Type B pancreatic cell (in vitro differentiated cells): ENCODE measurements at places on chromosomes 7 and 10.
A peak's percentile ranks its signal among the peaks of the same experiment; 100 is the strongest.

DNA sequence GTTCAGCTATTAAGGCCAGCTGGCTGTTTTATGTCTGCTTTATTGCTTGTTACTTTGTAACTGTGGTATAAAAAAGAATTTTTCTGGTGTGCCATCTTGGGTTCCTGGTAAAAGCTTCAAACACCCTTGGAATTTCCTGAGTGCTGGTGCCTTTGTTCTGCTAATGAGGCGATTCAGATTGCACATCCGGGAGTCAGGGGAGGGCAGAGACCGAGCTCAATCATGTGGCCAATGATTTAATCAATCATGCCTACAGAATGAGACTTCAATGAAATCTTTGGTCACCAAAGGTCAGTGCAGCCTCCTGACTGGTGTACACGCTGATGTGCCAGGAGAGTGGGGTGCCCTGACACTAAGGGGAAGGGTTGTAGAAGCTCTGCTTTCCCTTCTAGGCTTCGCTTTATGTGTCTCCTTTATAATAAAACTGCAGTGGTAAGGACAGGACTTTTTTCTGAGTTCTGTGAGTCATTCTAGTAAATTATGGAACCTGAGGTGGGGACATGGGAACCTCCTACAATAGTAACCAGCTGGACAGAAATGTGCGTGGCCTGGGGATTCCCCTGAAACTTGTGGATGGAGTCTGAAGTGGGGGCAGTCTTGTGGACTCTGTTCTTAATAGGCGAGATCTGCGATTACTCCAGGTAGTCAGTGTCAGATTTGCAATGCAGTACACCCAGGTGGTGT is 69.4 kb upstream of the OGDHL start:
- DNase-seq, result no peak

DNA sequence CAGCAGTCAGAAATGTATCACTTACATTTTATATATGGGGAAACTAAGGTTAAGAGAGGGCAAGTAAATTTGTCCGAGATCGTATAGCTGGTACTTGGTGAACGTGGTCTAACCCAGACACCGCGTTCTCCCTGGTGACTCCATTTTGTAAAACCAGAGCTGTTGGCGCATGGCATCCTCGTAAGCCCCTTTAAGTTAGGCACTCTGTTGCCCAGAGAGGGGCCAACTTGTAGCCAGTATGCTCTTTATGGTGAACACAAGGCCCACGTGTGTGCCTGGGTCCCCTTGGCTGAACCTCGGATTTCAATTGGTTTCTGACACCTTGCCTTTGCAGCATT is 39.7 kb upstream of the ZNF518A start:
- no peak for DNase-seq

DNA sequence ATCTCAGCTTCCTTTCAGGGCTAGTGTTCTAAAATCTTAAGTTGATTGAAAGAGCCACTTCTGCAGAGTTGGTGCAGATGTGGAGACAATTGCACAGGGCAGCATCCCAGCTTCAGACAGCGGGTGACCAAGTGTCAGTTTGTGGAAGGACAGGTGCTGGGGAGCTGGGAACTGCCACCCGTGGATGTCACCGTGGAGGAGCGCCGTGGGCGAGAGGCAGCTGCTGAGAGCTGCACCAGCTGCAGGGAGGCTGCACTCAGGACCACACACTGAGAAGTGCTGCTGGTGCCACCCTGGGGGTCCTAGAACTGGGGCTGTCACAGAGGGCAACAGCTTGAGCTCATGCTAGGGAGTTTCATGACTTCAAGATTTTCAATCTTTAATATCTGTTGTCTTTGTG is 543.0 kb upstream of the FZD8 start:
- no peak for DNase-seq

- DNase-seq, result peak; percentile 72
Observed at GRCh38 chr7:29563590-29564495, at the start of gene PRR15. TSS of gene PRR15 (plus strand) at chr7:29563835. CDS start at chr7:29566330, 2,495 bp downstream.

- no peak for DNase-seq
Observed at GRCh38 chr7:2979951-2980350, 63.7 kb downstream of the CARD11 start.

DNA sequence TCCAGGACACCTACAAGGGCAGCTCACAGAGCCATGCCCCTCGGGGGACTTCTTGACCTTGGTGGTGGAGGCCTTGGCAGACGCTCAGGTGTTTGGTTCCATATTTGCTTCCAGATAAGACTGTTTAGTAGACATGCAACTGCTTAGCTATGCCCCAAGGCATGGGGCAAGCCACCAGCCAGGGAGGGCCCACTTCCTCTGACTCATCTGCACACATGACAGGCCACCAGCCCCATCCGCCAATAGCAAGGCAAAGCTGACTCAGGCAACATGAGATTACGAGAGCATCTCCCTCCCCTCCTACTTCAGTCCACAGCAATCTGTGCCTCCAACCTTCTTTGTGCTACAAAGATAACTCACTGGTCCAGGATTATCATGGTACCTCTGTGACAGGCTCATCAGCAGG is 54.9 kb downstream of the KCNMA1 start:
- no peak for DNase-seq

GRCh38 chr7:139109188-139109982 is at the start of gene ZC3HAV1:
TSS of gene ZC3HAV1 (minus strand) at chr7:139109720. CDS start at chr7:139109331, 389 bp downstream.
- peak; percentile 75 for DNase-seq

- no peak for DNase-seq
Observed at GRCh38 chr7:140155428-140155827, 21.4 kb downstream of the KDM7A start.

GRCh38 chr7:73703757-73704639 is 15.5 kb downstream of the STX1A start:
- no peak for DNase-seq

DNA sequence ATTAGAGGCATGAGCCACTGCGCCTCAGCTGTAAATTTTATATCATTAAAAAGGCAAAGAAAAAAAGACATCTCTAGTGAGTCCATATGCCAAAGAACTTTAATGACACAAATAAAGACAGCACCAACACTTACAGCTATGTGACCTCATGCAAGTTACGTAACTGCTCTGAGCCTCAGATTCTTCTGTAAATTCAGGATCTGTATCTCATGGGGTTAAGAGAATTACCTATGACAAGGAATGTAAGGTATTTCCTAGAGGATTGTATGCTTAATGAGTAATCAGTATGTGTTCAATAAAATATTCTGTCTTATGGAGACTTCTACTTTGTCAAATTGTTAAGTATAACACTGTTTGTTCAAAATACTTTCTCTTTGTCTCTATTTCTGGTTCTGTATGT is 274.0 kb upstream of the GLI3 start:
- DNase-seq, result no peak

- DNase-seq, result no peak
Observed at GRCh38 chr7:90817846-90818245, 221.7 kb downstream of the CDK14 start.

GRCh38 chr7:99036546-99037111 is 107.3 kb downstream of the SMURF1 start:
- no peak for DNase-seq

GRCh38 chr10:22252801-22253579 is 35.2 kb upstream of the EBLN1 start:
- DNase-seq, result peak; percentile 69

DNA sequence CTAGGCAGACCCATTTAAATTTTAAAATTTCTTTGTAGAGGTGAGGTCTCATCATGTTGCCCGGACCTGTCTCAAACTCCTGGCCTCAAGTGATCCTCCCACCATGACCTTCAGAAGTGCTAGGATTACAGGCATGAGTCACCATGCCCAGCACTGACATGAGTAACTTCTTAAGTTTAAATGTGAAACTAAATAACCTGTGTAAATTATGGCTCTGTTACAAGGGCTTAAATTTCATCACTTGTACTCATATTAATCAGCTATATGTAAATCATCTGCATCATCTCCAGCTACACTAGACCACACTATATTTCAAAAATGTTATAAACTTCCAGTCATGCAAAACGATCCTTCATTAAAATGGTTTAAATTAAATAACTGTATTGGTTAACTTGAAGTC is 56.1 kb downstream of the ATAD1 start:
- DNase-seq, result no peak

- DNase-seq, result no peak
Observed at GRCh38 chr10:49613882-49614241, at the start of gene CHAT. TSS of gene CHAT (plus strand) at chr10:49614037. CDS start at chr10:49614190, 153 bp downstream.

- DNase-seq, result no peak
Observed at GRCh38 chr10:126094537-126094936, 198.2 kb downstream of the FANK1 start.

DNA sequence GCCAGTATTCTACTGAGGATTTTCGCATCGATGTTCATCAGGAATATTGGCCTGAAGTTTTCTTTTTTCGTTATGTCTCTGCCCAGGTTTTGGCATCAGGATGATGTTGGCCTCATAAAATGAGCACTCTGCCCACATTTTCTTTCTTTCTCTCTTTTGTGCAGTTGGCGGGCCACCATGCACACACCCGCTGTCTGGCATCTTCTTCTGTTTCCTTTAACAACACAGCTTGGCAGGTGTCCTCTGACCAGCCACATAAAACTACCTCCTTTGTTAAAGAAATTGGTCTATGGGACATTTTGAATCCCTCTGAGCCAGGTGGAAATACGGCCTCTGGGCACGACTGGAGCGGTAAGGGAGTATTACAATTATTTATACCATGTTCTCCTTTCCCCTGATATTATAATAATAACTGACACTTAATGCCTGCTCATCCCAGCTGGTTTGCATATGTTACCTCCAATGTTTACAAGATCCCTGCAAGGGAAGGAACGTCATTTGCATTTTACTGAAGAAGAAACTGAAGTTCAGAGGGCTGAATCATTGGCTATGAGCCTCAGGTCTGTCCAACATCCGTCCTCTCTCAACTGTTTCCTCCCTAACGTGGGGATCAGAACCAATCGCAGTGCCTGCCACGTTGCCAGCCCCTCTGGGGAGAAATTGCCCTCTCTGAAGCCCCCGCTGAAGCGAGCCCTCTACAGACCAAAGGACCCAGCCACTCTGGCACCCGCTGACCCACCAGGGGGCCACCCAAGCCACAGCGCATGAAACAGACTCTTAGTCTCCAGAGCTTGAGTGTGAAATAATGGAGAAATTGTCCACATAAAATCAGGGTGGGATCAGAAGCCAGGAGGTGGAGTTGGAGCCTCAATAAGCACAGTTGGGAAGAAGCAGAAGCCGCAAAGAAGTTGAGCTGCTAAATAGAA is 125.0 kb upstream of the FOXK1 start:
- DNase-seq, result no peak

- DNase-seq, result no peak
Observed at GRCh38 chr7:104275900-104276299, 52.5 kb upstream of the LHFPL3 start.

DNA sequence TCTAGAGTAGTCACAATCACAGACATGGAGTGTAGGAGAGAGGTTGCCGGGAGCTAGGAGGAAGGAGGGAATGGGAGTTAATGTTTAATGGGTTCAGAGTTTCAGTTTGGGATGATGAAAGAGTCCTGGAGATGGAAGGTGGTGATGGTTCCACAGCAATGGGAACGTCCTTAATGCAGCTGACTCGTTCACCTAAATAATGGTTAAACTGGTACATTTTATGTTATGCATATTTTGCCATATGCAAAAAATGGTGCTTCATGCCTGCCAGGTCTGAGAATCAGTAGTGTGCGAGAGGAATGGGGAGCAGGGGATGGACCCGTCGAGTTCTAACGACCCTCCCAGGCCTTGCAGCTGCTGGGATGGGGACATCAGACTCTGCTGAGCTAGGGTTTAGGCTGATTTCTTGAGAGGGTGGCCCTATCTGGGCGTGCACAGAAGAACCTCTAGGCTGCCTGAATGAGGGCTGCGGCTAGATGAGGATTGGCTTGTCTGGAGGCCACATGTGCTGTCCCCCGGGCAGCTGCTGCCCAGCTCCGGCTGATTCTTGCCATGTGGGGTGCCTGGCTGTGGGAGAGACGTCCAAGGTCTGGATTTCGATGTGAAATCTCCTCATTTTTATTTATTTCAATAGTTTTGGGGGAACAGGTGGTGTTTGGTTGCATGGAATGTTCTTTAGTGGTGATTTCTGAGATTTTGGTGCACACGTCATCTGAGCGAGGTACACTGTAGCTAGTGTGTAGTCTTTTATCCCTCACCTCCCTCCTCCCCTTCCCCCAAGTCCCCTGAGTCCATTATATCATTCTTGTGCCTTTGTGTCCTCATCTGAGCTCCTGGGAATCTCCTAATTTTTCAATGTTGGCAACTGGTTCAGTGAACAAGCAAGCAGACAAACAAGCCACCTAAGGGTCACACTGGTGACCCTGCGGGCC is 116.0 kb downstream of the GRK5 start:
- no peak for DNase-seq

DNA sequence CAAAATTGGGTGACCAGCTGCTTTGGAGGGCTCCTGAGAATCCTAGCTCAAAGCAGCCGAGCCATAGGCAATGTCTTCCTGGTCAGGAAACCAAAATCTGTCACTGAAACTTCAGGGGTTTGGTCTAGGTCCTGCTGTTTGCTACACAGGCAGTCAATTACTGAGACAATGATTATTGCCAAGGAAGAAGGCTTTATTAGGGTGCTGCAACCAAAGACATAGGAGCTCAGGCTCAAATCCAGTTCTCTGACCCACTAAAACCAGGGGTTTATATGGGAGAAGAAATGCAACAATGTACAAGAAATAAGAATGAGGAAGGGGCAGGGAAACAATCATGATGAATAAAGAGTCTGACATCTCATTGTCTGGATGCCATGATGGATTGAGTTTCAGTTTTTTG is 410.3 kb upstream of the ZWINT start:
- no peak for DNase-seq

DNA sequence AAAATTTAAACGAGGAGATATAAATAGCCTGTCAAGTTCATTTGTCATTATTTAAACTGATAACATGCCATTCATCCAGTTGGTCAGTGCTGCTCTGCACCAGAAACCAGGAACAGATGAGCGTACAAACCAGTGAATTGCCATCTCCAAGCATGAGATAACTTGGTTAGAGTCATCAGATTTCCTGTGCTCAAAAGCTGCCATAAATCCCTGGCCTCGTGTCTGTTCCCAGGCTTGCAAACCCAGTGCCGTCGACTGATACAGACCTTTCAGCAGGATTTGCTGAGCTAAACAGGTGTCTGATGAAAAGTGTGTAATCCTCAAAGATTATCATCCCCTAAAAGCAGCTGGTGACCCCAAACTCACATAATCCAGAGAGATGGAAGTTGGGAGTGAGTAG is 96.0 kb upstream of the SAMD8 start:
- DNase-seq, result no peak
